HFFc6 (cell line): ENCODE measurements at places on chromosomes 12 and 14.
A peak's percentile ranks its signal among the peaks of the same experiment; 100 is the strongest.

- no peak for DNase-seq
- H3K4me1 ChIP-seq, result no peaks in the 10 kb centered on the region
- H3K27ac ChIP-seq, result no peak overlapping the region
- H3K36me3 ChIP-seq, result no peaks in the 10 kb centered on the region; the same call in 1 of the 2 replicates
- no peaks in the 10 kb centered on the region for H3K27me3 ChIP-seq
Observed at GRCh38 chr12:82857276-82857675, 170.6 kb downstream of the TMTC2 start.

DNA sequence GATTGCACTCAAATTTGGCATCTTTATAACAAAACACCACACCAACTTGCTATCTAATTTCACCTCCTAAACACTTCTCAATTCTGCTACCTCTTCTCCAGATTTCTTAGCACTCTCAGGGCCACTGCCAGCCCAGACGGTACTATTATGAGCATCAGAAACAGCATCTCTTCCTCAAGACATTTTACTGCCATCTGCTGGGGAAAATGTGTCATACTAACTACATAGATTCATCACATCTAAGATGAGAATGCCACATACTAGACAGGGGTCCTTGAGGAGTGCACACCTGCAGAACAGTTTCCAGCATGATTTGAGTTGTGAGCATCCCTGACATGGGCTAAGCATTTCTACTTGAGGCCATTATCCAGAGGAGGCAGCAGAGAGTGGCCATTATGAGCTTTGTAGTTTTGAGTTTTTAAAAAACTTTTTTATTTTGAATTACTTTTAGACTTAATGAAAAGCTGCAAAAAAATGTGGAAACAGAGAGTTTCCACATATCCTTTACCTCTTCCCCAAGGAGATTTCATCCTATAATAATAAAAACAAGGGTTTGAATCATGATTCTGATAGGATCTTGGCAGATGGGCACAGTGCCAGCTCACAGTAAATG, 15.1 kb upstream of the GRIP1 start:
- H3K27me3 ChIP-seq, result peaks cover 6% of the 10 kb centered on the region
- no peaks in the 10 kb centered on the region for H3K36me3 ChIP-seq
- no peak overlapping the region for H3K27ac ChIP-seq
- H3K4me1 ChIP-seq, result no peaks in the 10 kb centered on the region
- peak; percentile 55 for DNase-seq

DNA sequence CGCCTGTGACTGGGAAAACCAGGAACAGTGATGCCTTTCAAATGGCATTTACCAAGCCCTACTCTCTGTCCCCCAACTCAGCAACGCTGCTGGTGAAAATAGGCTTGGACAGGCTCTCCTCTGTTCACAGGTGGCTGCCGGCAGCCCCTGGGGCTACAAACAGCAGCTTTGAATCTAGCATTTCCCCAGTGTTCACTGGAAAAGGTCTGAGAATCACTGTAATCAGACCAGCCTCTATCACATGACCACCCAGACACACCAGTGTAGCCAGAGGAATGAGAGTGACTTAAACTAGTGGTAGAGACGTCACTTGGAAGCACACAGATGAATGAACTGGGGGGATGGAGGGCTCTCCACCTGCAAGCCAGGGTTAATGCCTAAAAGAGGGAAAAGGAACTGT, 151.8 kb downstream of the FOXN3 start:
- H3K4me3 ChIP-seq, result no peak overlapping the region
- H3K27me3 ChIP-seq, result no peaks in the 10 kb centered on the region; the same call in 1 of the 2 replicates
- no peak overlapping the region for H3K27ac ChIP-seq

- no peaks in the 10 kb centered on the region for H3K36me3 ChIP-seq
- no peak for DNase-seq
- H3K27ac ChIP-seq, result no peak overlapping the region
- H3K4me1 ChIP-seq, result no peaks in the 10 kb centered on the region
- no peaks in the 10 kb centered on the region for H3K27me3 ChIP-seq
Observed at GRCh38 chr12:43238281-43238680, 313.7 kb downstream of the ADAMTS20 start.

- no peaks in the 10 kb centered on the region for H3K4me1 ChIP-seq
- no peak overlapping the region for H3K27ac ChIP-seq
- no peak overlapping the region for H3K4me3 ChIP-seq
- DNase-seq, result no peak
- H3K27me3 ChIP-seq, result no peaks in the 10 kb centered on the region; the same call in none of the 2 replicates
Observed at GRCh38 chr12:128019996-128020544, 246.9 kb upstream of the TMEM132C start.

- peaks cover 8% of the 10 kb centered on the region for H3K27me3 ChIP-seq
- no peaks in the 10 kb centered on the region; the same call in 1 of the 2 replicates for H3K4me1 ChIP-seq
- no peak for DNase-seq
- H3K36me3 ChIP-seq, result no peaks in the 10 kb centered on the region
Observed at GRCh38 chr14:69183735-69184134, 7.6 kb upstream of the EXD2 start.

- H3K36me3 ChIP-seq, result peaks cover 55% of the 10 kb centered on the region
- peak overlapping the region; percentile 68 for H3K4me3 ChIP-seq
- H3K4me1 ChIP-seq, result peaks cover 60% of the 10 kb centered on the region
Observed at GRCh38 chr14:68786491-68787091, 6.3 kb downstream of the ZFP36L1 start.
